ENCODE measurements at places on chromosomes 3 and 15.
A peak's percentile ranks its signal among the peaks of the same experiment; 100 is the strongest.

DNA sequence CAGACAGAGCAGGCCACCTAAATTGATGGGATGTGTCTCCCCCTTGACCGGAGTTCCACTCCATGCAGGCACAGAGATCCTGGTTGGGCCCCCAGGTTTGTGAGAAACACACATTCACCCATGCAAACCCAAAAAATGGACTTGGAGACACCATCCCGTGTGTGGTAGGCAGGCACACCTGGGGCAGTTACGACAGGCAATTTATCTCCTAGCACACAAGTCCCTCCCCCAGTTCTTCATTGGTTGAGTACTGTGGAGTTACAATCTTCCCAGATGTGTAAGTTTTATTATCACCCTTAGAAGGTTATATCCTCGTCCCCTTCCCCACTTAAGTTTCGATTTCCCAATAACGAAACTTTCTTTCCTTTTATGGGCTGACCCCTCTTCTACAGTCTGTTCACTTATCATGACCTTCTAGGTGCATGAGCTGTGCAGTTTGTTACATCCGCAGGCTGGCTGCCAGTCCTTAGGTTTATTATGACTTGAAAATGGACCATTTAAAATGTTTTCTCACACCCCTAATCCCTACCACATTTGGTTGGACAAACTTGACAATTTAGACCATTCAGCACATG lies 27.3 kb downstream of the ARL8B start:
- DNase-seq = no peak

GRCh38 chr3:38270606-38271005 lies 5.0 kb downstream of the SLC22A13 start:
- no peak for DNase-seq

- DNase-seq = no peak
These were observed 129.1 kb upstream of the ANKRD28 start for GRCh38 chr3:15926871-15927270.

DNA sequence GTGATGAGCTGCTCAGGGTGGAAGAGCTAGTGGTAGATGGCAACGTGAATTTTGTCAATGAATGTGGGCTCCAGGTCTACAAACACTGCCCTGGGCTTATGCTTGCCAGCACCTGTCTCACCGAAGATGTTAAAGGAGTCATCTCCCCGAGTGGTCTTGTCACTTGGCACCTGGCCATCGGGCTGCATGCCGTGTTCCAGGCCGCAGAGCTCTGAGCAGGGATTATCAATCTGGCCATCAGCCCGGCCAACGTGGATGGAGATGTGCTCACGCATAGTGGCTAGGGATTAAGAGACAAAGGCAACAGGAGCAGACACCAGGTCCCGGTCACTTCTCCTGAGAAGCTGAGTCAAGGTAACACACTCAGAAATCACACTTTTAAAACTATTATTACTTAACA lies 54.8 kb upstream of the ACTC1 start:
- peak; percentile 46 for DNase-seq

All from D341Med (cell line).